Activated T-helper 2 cell treated with anti-CD3 and anti-CD28 coated beads, Interferon-gamma antibody, Interleukin-2, Interleukin-4, amounts not matched to agents 10 μg/mL and 5 μg/mL and 100 μg/mL, durations not matched to agents 14 hours and 24 hours and 36 hours (primary cell): ENCODE measurements at places on chromosomes 2 and 18.

GRCh38 chr18:48133671-48134251 lies 203.3 kb upstream of the SMAD2 start:
- DNase-seq, result no peak

DNA sequence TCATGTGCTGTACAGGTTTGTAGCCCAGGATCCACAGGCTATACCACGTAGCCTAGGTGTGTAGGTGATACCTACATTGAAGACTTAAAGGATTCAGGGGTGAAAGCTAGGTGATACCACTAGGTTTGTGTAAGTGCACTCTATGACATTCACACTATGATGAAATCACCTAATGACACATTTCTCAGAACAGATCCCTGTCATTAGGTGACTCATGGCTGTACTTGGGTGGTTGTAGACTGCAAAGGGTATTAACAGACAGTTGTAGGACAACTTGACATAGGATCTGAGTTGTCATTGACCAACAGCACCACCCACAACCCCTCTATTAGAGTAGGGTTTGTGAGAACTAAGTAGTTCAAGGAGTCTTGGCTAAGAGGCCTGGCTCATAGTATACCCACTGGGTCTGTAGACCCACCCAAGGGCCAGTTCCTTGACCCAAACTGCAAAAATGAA lies 27.7 kb upstream of the SMCHD1 start:
- no peak for DNase-seq

DNA sequence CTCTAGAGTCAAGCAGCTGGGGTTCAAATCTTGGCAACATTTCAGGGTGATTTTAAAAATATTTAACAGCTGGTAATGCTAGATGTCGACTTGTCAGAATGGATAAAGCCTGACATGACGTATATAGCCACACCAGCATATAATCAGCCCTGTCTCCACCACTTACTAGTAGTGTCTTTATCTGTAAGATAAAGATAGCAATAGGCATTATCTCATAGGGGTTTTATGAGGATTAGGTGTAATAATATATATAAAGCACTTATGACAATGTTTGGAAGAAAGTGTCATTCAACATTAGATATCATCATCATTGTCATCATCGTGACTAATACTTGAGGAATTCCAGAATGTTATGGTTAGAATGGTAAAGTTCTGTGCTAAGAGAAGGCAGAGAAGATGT lies 369.0 kb upstream of the CWC22 start:
- no peak for DNase-seq

DNA sequence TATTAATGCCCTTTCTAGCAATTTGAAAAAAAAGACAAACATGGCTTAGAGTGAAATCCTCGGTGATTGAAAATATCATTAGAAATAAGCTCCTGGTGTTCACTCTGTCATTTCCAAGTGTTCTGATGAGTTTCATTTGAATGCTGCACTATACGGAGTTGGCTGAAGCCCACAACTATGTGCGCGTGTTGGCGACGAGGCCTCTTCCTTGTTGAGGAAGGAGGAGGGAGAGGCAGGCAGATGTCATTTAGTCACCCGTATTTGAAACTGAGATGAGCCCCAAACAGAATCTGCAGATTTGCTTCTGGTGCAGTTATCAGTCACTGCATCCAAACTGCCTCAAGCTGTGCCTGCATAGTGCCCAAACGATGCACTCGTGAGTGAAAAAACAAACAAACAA lies 23.5 kb upstream of the SKOR2 start:
- no peak for DNase-seq

GRCh38 chr2:217698691-217699090 lies 304.1 kb downstream of the TNS1 start:
- DNase-seq, result no peak

DNA sequence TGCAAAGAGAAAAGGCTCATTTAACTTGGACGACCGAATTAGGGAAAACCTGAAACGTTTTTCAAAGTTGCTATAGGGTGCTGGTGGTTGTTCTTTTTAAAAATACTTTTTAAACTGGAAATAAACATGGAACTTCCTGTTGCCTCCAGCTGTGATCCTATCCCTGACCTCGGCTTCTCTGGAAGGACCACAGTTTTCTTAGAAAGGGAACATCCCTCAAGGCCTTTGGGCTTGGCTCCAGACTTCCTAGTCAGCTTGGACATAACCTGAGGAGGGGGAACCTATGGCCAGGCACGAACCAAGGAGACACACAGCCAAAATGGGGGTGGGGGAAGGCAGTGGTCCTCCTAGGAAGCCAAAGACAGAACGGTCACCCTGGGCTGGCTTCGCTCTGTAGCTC lies 57.7 kb downstream of the CENPO start:
- DNase-seq, result no peak

DNA sequence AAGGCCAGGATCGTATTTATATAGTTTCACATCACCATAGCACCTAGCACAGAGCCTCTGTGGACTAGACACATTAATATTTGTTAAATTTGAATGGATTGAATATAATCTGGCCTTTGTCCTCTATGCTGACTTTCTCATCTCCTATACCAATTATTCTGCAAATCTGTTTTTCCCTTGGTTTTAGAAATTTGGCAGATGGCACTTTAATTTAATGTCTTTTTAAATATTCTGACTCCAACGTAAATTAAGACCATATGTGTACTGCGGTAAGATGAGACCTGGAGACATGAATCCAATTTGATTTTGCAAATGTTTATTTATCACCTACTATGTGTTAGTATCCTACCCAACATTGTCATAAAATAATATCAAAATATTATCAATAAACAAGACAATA lies 1281.9 kb upstream of the PIK3C3 start:
- DNase-seq, result no peak

DNA sequence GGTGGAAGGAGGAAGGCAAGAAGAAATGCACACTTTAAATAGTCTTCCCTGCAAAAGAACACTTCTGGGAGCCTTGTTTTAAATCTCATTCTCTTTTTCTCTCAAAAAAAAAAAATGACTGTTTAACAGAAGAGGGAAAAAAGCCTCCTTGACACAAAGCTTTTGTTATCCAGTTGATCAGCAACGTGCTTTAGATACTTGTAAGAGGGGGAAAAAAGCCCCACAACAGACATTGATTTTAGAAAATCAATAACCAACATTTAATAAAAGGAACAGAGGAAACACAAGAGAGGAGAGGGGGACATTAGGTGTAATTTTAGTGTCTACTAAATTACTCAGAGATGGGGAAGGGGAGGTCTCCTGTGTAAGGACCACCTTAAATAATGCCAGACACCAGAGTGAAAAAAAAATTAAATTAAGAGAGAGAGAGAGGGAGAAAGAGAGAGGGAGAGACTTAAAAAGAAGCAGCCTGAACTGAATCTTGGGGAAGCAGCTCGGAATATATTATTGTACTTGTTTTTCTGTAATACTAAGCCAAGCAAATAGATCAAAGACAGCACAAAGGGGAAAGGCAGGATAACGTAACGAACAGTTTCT lies 4.7 kb downstream of the ZEB2 start:
- DNase-seq, result no peak

- no peak for DNase-seq
Observed at GRCh38 chr2:73652348-73652747, 10.1 kb upstream of the NAT8 start.
